Mucosa of gallbladder (tissue), 1 donor: ENCODE measurements at places on chromosomes 2 and 18.

DNA sequence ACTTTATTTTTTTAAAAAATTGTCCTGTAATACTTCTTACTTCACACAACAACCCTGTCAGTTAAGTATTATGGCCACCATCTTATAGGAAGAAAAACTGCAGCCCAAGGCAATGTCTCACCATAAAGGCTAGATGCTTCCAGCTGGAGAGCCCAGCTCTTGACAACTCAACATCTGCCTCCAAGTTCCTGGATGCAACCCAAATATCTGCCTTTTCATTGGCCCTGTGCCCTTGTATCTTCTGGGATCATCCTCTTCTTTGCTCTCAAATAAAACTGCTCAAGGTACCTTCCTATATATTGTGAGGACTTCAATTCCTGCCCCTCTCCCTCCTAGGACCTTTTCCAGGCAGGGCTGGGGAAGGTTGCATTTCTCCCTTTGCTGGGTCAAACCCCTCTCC lies 69.5 kb downstream of the BIN1 start:
- no peak for DNase-seq

GRCh38 chr2:102418421-102418961 lies 4.5 kb upstream of the IL18RAP start:
- no peak for DNase-seq

- DNase-seq = no peak
Measured at GRCh38 chr2:8455236-8456150, 226.4 kb upstream of the ID2 start.

DNA sequence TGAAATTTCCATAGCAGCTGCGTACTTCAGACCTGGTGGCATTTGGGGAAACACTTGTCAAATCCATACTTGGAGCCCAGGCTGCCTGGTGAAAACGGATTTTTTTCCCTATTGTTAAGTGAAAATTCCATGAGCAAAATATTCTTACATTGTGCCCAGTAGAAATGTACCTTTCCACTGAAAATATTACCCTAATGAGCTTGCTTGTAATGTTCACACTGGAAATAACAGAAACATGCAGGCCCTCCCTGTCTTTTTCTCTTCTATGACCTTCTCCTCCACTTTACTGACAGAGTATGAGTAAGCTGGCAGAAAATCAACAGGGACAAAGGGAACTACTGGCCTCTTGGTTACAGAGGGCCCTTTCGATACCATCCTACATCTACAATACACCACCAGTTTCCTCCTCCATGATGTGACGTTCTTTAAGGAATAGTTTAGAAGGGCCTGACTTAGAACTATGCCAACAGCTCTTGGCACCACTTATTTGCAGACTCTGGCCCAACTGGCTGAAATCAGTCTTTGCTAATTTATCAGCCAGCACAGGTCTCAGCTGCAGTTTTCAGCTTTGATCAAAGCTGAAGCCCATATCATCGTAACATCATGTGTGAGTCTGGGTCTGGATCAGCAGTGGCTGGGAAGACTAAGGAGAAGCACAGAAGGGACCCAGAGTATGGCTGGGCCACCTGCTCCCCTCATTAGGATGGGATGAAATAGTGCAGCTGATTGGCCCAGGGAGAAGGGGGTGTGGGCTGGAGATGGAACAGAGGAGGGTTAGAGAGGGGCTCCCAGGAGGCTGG lies 272.2 kb upstream of the ID2 start:
- no peak for DNase-seq

- no peak for DNase-seq
Measured at GRCh38 chr2:212843409-212844199, 305.0 kb upstream of the ERBB4 start.

GRCh38 chr2:126950504-126950903 lies 51.8 kb downstream of the TEX51 start:
- DNase-seq = no peak

- DNase-seq = no peak
Measured at GRCh38 chr2:222296911-222297599, 1.7 kb downstream of the PAX3 start.
